ENCODE measurements at places on chromosomes 16 and 17.

DNA sequence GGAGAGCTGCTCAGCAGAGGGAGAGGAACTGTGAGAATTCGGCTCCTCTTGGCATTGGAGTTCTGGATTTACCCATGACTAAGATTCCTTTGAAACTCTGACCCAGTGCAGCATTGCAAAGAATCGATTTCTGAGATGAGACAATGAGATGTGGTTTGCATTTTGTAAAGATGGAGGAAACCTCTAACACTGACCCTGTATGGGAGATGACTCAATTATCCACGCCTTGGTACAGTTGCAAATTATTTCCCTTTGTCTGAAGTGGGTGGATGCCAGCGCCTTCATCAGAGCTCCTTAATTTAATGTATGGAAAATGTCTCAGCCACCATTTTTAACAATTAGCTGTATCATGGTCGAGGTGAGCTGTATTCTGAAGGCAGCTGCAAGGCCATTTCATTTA, 53.4 kb downstream of the NUP93 start:
- DNase-seq: peak; percentile 25

DNA sequence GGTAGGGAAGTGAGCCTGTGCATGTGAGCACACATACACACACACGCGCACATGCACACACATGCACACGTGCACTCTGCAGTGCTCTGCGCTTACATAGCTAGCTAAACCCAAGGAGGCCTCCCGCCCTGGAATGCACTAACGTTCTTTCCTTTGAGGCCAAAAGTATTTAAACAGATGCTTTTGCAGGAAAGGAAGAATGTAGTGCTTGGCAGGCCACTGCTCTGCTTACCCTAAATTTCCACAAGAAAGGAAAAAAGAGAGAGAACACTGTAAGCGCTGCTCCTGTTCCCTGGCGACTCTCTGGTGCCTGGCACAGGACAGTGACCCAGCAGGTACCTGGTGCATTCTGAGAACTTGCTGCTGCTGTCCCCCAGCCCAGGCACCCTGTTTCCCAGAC, 31.3 kb upstream of the MRPS23 start:
- DNase-seq: no peak

DNA sequence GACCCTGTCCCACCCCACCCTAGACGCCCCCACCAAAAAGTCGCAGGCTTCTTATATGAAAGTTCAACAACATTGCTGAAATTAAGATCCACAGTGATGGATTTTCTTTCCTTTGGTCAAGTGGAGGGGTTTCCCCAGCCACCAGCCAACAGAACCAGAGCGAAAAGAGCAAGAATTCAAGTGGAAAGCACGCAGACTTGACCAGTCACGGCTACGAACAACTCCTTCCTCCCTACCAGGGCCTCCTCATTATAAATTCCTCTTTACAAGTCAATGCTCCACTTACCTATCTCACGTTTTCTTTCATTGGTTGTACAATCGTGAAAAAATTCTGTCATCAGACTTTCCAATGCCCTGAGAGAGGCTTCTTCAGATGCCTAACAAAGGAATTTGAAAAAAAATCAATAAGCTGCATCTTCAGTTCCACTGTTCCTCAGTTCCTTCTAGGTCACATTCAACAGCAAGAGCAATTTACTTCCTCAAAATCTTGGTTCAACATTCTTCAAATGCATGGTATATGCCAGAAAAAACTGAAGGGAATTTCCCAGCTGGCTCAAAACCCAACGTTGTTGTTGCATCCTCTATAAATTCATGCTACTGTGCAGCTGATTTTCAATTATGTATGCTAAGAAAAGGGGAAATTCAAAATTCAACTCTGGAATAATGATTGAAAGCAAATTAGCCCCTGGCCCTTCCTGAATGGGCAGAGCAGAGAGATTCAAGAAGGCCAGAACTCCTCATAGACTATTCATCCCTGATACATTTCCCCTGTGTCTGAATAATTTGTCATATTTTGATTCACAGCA, 30.9 kb downstream of the XPO6 start:
- peak; percentile 95 for DNase-seq

DNA sequence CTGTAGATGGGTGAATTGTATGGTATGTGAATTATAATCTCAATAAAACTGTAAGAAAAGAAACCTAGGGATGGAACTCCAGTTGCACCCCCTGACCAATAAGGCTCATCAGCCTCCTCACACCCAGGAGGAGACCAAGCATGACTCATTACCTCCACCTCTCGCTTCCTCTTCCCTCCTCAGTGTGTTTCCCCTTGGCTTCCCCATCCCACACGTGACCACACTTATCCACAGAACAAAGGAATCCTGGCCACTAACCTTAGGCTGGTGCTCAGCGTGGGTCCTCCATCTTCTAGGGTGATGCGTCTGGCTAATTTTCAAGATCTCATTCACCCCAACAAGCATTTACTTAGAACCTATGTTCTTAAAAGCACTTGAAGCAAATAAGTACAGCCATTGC, 36.2 kb upstream of the MAP3K14 start:
- DNase-seq: peak; percentile 96

- DNase-seq: no peak
Observed at GRCh38 chr16:57637424-57637823, 9.0 kb downstream of the ADGRG1 start.
